GDM1 (cell line): ENCODE measurements at places on chromosomes 5 and 9.

GRCh38 chr9:78103971-78104433, 72.4 kb upstream of the GNAQ start:
- DNase-seq: peak; percentile 75

DNA sequence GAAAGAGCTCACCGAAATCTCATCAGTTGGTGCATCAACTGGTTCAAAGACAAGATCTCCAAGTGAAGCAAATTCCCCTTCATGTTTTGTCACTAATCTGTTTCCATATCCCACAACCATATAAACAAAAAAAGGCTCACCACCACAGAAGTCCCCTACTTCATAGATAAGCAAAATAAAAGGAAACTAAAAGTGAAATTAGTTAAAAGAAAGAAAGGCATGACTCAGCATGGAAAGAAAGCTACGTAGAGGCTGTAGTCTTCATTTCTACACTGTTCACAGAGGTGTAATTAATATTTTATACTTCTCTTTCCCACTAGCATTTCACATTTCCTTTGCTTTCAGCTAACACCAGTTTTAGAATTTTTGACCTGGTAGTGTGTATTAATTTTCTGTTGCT, 208.0 kb downstream of the CYLC2 start:
- DNase-seq: no peak

DNA sequence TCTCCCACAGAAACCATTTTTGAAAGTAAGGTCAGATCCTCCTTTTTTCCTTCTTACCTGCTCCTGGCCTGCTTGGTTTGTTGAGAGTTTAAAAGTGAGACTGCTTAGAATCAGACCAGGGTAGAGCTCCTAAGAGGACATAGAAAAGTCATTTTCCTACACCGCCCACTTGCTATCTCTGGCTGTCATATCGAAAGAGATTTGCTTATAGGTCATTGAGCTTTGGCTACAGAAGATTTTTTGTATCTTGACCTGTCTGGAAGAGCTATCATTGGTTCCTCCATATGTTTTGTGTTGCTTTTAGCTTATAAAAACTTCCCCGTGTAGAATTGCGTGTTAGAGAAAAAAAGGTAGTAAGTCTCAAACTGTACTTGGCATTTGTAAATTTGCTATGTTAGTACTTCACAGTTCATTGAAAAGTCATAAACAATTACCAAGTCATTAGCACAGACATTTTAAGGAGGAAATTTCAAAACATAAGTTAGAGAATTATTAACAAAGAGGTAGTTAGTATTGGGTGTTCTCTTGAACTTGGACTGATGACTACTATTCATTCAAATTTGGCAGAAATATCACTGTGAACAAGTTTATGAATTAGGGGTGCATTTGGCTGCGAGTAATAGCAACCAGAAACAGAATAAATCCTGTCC, 96.6 kb downstream of the MAN2A1 start:
- no peak for DNase-seq

DNA sequence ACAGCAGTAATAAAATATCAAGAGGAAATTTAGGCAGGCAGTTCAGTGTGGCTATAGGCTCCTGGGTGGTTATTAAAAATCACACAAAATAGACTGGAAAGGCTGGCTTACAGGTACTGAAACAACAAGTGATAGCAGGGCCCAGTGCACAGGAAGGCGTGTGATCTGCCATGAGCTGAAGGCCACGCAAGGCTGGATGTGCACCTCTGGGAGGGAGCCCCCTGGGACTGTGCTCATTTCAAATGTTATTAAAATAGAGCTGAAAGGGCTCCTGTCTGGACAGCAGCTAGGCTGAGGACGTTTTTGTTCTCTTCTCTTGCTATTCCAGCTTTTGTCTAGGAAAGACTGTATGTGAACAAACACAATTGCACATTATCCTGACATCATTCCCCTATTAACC, 324.3 kb upstream of the RFX3 start:
- DNase-seq: no peak

- DNase-seq: no peak
Measured at GRCh38 chr5:30100148-30100713, 1093.3 kb upstream of the CDH6 start.

GRCh38 chr5:123571927-123572326, 60.0 kb downstream of the CSNK1G3 start:
- DNase-seq: no peak

GRCh38 chr5:36680066-36680465, 73.7 kb downstream of the SLC1A3 start:
- no peak for DNase-seq

DNA sequence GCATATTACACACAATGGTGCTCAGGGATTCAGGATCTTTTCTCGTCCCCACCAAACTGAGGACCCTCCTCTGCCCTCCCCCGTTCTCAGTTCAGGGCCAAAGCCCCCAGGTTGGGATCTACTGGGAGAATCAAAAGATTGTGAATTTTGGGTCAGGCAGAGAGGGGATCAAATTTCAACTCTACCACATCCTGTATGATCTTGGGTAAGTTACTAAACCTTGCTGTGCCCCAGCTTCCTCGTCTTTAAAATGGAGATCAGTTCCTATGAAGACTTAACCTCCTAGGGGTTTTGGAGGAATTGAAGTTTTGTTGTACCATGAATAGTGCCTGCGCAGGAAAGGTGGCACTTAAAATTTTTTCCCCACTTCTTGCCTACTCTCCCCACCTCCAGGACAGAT, 62.4 kb downstream of the RAI14 start:
- DNase-seq: no peak
